Progenitor cell of endocrine pancreas (in vitro differentiated cells): ENCODE measurements at places on chromosomes 5 and 9. TPM values are rescaled to one million over a fixed set of nuclear protein-coding genes. Genes with fewer than 3 reads are reported as not detected.

Gene C5orf63
- 9.1 and 9.9 TPM in 2 replicates for total RNA-seq

Gene PCDHB11
- total RNA-seq, result 4.7 and 5.9 TPM in 2 replicates

Gene CARD19
- 19.3 and 20.4 TPM in 2 replicates for total RNA-seq

Gene LRRC70
- total RNA-seq, result 0.75 and 0.77 TPM in 2 replicates

Gene ABO
- total RNA-seq, result 9.3 and 10.3 TPM in 2 replicates

Gene VCAN
- 673 and 675 TPM in 2 replicates for total RNA-seq

Gene CYSRT1
- total RNA-seq, result 1.2 and 2.7 TPM in 2 replicates
